ENCODE measurements at places on chromosomes 4 and X. TPM values are rescaled to one million over a fixed set of nuclear protein-coding genes. Genes with fewer than 3 reads are reported as not detected.

Gene USP51
- polyA plus RNA-seq, result 0.33 TPM

Gene FHIP1A
- polyA plus RNA-seq, result 1.8 TPM

Gene UGT8
- polyA plus RNA-seq, result 17.0 TPM

Gene NDNF
- 13.6 TPM for polyA plus RNA-seq

Gene FSTL5
- polyA plus RNA-seq, result not detected

Gene TCEAL6
- not detected for polyA plus RNA-seq

Gene HPGD
- polyA plus RNA-seq, result 76.9 TPM

Gene ASMT
- polyA plus RNA-seq, result not detected

Gene STATH
- not detected for polyA plus RNA-seq

Gene SLC6A8
- polyA plus RNA-seq, result 32.5 TPM

Gene CFAP99
- polyA plus RNA-seq, result not detected

Gene PALLD
- polyA plus RNA-seq, result 82.7 TPM

Gene TMEM35A
- polyA plus RNA-seq, result 2.5 TPM

Gene PITX2
- 147 TPM for polyA plus RNA-seq

Gene MTTP
- 40.1 TPM for polyA plus RNA-seq

Gene ODAM
- 5.3 TPM for polyA plus RNA-seq

Gene CRMP1
- 12.5 TPM for polyA plus RNA-seq

Gene DGKK
- not detected for polyA plus RNA-seq

Gene FAM47A
- not detected for polyA plus RNA-seq

Gene RASGEF1B
- polyA plus RNA-seq, result 26.6 TPM

Gene ZFYVE28
- polyA plus RNA-seq, result 3.1 TPM

Gene LIMCH1
- polyA plus RNA-seq, result 15.5 TPM

Gene STK26
- 25.2 TPM for polyA plus RNA-seq

Gene GLRA3
- polyA plus RNA-seq, result not detected

Gene TIMM8A
- polyA plus RNA-seq, result 13.0 TPM

Gene UNC5C
- polyA plus RNA-seq, result 6.9 TPM

Gene GCNA
- 0.42 TPM for polyA plus RNA-seq

Gene MGAT4D
- polyA plus RNA-seq, result not detected

Gene SAGE1
- not detected for polyA plus RNA-seq

Gene RBM47
- polyA plus RNA-seq, result 49.8 TPM

Gene ZNF41
- 2.1 TPM for polyA plus RNA-seq

Gene PLAC8
- polyA plus RNA-seq, result 14.2 TPM

Gene SMARCA1
- polyA plus RNA-seq, result 69.0 TPM

Gene GPC3
- polyA plus RNA-seq, result 618 TPM

Gene ZNF630
- 1.5 TPM for polyA plus RNA-seq

Gene CD38
- not detected for polyA plus RNA-seq

Gene MGARP
- polyA plus RNA-seq, result 2.9 TPM

Gene IL3RA
- 1.9 TPM for polyA plus RNA-seq

Gene TRIM2
- 32.0 TPM for polyA plus RNA-seq

Gene POU3F4
- 0.40 TPM for polyA plus RNA-seq

Gene FOXO4
- polyA plus RNA-seq, result 6.3 TPM

Gene STAG2
- 16.5 TPM for polyA plus RNA-seq

Gene MAGEA12
- polyA plus RNA-seq, result not detected

Gene MSN
- 73.5 TPM for polyA plus RNA-seq

Gene SMIM43
- 0.95 TPM for polyA plus RNA-seq

Gene UGT2B10
- polyA plus RNA-seq, result 3.6 TPM

Gene USP26
- not detected for polyA plus RNA-seq

Gene RIBC1
- polyA plus RNA-seq, result 0.86 TPM

Gene ARAP2
- 5.9 TPM for polyA plus RNA-seq

Gene SMIM10L2A
- 4.2 TPM for polyA plus RNA-seq

Gene FANCB
- 2.7 TPM for polyA plus RNA-seq

Gene GPR82
- polyA plus RNA-seq, result 0.69 TPM

Gene LDB2
- polyA plus RNA-seq, result 5.9 TPM

Gene SLC9B2
- polyA plus RNA-seq, result 14.5 TPM

Gene BMX
- not detected for polyA plus RNA-seq

Gene TMPRSS11B
- not detected for polyA plus RNA-seq

Gene HS6ST2
- polyA plus RNA-seq, result 17.4 TPM

Gene COX7B2
- not detected for polyA plus RNA-seq

Gene IL13RA2
- not detected for polyA plus RNA-seq

Gene HMGN5
- polyA plus RNA-seq, result 8.3 TPM

Measured in hepatocyte (in vitro differentiated cells).